Effector memory CD4-positive, alpha-beta T cell (primary cell): ENCODE measurements at places on chromosomes 1 and 21.

DNA sequence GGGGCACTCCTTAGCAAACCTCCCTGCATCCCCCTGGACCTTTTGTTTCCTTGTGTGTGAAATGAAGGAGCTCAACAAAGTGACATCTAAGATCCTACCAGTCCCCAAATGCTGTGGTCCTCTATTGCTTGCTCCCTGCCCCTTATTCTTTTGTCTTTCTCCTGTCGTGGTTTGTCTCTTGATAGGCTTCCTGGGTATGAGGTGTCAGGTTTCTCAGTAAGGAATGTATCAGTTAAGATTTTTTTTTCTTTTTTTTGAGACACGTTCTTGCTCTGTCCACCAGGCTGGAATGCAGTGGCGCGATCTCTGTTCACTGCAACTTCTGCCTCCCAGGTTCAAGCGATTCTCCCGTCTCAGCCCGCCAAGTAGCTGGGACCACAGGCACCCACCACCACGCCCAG lies 16.8 kb downstream of the CNIH3 start:
- no peak for DNase-seq

- DNase-seq, result no peak
Observed at GRCh38 chr1:204568576-204569315, 52.5 kb downstream of the MDM4 start.

DNA sequence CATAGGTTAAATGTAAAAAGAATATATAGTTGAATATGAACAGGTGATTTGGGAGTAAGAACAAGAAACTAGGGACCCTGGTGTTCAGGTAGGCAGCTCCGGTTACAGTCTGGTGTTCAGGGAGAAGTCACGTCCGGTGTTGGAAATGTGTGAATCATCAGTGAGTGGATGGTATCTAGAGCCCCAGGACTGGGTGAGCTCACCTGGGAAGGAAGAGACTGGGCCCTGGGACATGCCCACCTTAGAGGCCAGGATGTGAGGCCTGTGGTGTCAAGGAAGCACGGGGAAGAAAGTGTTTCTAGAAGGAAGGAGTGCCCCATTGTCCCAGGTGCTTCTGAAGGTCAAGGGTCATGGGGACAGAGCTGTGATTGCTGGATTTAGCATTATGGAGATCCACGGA lies 1.5 kb upstream of the GJB3 start:
- no peak for DNase-seq

- DNase-seq, result no peak
Observed at GRCh38 chr1:29540801-29541357, 304.6 kb downstream of the PTPRU start.

DNA sequence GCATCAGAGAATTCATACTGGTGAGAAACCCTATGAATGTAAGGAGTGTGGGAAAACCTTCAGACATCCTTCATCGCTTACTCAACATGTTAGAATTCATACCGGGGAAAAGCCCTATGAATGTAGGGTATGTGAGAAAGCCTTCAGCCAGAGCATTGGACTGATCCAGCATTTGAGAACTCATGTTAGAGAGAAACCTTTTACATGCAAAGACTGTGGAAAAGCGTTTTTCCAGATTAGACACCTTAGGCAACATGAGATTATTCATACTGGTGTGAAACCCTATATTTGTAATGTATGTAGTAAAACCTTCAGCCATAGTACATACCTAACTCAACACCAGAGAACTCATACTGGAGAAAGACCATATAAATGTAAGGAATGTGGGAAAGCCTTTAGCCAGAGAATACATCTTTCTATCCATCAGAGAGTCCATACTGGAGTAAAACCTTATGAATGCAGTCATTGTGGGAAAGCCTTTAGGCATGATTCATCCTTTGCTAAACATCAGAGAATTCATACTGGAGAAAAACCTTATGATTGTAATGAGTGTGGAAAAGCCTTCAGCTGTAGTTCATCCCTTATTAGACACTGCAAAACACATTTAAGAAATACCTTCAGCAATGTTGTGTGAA lies 12.8 kb downstream of the ZFP69B start:
- DNase-seq, result no peak

GRCh38 chr21:45147473-45148315 lies 73.3 kb downstream of the ADARB1 start:
- DNase-seq, result no peak

DNA sequence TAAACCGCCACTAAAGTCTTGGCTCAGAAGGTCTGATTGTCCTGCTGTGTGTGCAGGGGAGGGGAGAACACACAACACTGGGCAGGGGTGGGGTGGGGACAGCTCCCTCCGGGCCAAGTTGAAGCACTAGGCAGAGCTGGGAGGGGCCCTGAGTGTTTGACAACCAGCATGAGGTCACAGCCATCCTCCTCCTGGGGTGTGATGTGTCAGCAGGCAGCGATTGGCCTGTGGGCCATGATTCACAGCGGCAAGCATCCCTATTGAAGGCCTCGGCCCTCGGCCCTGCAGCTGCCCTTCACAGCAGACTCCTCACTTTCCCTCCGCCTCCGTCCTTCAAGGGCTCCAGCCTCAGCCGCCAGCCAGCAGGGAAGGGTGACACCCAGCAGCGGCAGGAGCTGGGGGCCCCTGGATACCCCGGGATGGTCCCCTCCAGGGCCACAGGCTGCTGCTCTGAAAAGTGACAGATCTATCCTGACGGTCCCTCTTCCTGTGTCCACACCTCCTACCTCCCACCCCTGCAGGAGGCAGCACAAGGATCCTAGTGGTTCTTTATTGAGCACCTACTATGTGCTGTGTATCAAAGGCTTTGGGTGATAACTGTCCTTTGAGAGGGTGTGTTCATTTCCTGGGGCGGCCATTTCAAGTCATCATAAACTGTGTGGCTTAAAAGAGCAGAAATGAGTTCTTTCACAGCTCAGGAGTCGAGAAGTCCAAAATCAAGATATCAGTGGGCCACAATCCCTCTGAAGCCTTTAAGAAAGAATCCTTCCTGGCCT lies 66.0 kb upstream of the SLC25A33 start:
- no peak for DNase-seq

GRCh38 chr1:12485231-12486058 lies 132.6 kb downstream of the DHRS3 start:
- DNase-seq, result no peak

GRCh38 chr1:151945725-151946722 lies 36.7 kb upstream of the THEM4 start:
- DNase-seq, result peak; percentile 89

DNA sequence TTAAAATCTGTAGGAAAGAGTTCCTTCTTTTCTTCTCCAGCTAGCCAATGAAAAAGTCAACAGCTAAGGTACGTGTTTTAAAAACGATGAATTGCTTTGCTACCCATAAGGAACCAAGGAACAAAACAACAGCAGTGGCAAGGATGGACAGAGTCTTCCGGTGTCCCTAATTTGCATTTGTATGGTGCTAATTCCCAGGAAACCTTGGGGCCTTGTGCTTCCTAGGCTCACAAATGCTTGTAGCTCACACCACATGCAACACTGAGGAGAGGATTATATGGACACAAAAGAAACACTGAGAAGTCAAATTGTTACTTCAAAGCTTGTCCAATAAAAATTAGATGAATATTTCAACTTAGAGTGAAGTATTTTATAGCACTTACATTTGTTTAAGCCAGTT lies 1.8 kb upstream of the PGBD5 start:
- no peak for DNase-seq

DNA sequence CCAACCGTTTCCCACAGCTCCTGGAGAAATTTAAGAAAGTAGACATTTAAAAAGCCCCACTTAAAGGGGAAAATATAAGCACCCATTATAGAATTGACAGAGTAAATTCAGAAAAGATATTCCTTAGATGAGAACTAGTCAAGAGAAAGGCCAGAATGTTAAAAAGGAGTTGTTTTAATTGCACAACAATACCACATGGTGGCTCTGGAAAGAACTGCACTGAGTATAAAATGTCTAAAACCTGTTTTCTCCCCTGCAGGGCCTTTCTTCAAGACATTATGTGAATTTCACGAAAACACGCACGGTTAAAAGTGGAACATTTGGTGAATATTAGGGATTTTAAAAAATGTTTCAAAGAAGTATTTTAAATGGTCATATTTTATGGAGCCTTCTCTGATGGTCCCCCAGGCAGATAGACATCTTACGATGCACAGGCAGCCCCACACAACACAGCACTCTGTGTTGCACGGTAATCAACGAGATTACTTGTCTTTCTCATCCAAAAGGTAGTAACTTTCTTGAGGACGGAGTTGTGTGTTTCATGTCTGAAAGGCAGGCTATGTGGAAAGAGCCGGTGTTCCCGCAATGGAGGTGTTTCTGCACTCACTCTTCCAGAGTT lies 101.9 kb downstream of the PRRX1 start:
- DNase-seq, result no peak

GRCh38 chr1:233677690-233678354 lies 63.9 kb downstream of the KCNK1 start:
- no peak for DNase-seq

DNA sequence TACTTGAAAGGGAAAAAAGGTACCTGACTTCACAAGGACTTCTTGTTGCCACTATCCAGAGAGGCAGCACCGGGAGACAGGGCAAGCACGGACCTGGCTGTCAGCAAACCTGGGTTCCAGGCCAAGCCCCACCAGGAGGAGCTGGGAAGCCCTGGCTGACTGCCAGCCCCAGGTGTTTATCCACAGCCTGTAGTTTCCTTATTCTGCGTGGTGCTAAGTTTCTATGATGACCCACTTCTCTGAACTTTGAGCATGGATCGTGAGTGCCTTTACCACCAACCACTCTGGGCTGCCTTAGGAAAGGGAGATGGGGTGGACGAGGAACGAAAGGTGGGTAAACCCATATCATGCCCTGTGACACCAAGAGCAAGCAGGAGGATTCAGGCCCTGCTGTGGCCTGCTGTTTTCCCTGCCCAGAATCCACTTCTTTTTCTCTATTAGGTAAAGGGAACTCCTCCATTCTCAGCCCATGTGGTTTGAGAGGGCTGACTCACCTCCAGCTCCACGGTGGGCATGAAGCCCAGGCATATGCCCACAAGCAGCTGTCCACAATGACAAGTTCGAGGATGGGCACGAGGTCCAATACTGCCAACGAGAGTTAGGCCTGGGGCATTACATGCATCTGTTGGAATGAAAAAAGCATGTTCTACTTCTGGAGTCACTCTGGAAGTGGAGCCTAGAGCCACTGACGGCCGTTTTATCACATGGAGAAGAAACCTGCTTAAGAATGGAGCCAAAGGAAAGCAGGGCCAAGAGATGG lies 20.3 kb downstream of the TSPAN2 start:
- DNase-seq, result no peak

DNA sequence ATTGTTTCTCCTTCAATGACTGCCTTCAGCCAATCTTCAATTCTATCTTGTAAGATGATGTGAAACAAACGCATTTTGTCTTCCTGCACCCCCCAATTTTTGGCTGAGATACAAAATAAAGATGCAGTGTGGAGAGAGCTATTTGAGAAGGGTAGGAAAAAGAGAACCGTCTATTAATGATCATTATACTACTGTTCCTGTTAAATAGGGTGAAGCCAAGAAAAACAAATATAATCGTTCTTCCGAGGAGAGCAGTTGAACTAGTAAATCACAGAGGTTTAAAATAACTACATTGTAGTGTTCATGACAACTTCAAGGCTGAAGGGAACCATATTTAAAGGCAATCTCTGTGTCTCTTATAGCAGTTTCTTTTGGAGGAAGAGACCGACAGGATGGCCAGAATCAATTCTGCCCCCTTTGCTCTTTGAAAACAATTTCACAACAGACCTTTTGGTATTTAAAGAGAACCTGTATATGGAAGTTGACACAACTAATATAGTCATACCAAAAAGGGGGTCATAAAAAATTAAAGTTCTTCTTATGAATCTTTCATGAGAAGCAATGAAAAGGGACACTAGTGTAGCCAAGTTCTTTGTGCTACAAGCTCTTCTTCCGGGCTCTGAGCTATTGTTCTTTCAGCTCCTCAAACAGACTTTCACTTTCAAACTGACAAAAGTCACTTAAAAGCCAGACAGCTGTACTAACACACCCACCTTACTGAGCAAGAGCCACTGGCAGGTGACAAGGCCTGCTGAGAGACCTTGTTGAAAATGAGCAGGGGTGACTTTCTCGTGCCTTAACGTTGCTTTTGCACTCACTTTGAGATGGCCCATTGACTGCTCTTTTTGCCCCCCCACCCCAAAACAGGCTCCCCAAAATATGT lies 30.9 kb downstream of the PROX1 start:
- no peak for DNase-seq

GRCh38 chr1:218694636-218695035 lies 349.5 kb downstream of the TGFB2 start:
- no peak for DNase-seq

DNA sequence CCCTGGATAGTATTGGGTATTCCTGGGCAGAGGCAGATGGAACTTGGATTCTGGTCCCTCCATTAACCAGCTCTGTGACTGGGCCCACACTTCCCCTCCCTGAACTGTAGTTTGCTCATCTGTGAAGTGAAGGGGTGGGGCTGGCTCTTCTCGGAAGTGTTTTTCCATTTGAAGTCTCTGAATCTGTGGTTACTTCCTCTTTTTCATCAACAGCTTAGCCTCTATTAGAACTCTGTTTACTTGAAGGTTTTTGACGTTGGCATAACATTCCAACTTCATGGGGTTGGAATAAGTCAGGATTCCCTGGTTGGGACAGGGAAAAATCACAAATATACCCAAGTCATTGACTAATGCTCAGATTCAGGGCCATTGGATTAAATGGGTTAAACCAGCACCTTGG lies 3.6 kb downstream of the KIAA0040 start:
- peak; percentile 31 for DNase-seq

GRCh38 chr1:223319905-223320580 lies 43.9 kb downstream of the SUSD4 start:
- DNase-seq, result no peak

GRCh38 chr1:173356191-173356762 lies 120.9 kb upstream of the PRDX6 start:
- no peak for DNase-seq

GRCh38 chr1:30034627-30035521 lies 688.5 kb downstream of the MATN1 start:
- DNase-seq, result no peak

DNA sequence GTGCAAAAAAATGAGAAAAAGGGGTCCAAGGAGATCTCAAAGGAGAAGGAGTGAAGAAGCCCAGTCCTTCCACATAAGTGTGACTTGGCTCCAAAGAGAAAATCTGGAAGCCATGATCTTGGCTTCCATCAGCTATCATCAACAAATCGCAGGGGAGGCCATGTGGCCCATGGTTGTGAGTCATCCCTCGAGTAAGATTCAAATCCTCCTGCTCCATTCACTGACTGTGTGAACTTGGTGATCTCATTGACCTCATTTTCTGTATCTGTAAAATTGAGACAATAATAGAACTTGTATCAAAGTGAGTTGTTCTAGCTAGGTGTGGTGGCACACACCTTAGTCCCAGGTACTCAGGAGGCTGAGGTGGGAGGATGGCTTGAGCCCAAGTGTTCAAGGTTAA lies 79.1 kb upstream of the OLIG2 start:
- no peak for DNase-seq

DNA sequence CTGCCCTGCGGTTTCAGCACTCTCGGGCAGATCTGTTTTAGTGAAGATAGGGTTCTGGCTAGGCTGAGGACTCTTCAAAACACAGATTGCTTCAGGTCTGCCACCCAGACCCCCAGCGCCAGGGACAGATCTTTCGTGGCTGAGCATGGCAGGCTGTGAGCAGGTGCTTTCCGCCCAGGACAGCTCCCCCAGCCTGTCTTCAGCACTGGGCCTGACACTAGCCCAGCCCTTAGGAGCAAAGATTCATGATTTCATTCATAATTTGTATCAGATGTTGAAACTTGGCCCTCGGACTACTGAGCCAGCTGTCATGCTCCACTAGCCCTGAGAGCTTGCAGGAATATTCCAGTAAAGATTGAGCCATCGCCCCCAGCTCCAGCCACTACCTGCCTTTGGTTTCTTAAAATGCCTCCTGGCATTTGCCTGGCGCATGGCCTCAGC lies 5.9 kb downstream of the ADPRS start:
- DNase-seq, result no peak
